ENCODE measurements at places on chromosomes 6 and 20.

DNA sequence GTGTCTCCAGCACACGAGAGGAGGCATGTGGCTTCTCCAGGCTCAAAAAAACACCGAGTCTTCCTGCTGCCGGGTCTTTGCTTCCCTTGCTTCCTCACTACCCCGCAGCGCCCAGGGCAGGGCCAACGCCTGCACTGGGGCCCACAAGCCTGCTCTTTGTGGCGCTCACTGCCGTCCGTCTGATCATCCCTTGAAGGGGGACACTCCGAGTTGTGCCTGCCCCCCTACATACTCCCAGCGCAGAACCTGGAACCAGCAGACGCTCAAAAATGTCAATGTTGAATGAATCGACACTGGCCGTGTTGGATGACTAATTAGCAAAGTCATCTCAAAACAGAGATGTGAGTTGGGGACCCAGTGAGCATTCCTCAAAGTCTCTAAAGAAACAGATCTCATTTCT is 8.1 kb upstream of the ARFGAP1 start:
- DNase-seq: no peak

- no peak for DNase-seq
Observed at GRCh38 chr6:160315310-160315709, 32.9 kb upstream of the SLC22A3 start.

- no peak for DNase-seq
Observed at GRCh38 chr20:61391812-61392520, 139.9 kb downstream of the CDH4 start.

- DNase-seq: no peak
Observed at GRCh38 chr6:44800171-44800783, 412.8 kb downstream of the CDC5L start.

DNA sequence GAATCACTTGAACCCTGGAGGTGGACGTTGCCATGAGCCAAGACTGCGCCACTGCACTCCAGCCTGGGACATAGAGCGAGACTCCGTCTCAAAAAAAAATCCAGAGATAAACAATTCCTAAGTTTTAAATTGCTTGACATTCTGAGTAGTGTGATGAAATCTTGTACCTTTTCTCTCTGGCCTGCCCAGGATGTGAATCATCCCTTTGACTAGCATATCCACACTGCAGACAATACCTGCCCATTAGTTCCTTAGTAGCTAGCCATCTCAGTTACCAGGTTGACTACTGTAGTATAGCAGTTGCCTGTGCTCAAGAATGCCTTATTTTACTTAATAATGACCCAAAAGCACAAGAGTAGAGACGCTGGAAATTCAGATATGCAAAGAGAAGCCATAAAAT is 2.8 kb downstream of the ZFP57 start:
- DNase-seq: no peak

- peak; percentile 63 for DNase-seq
Observed at GRCh38 chr6:147063469-147064031, 140.7 kb upstream of the STXBP5 start.

DNA sequence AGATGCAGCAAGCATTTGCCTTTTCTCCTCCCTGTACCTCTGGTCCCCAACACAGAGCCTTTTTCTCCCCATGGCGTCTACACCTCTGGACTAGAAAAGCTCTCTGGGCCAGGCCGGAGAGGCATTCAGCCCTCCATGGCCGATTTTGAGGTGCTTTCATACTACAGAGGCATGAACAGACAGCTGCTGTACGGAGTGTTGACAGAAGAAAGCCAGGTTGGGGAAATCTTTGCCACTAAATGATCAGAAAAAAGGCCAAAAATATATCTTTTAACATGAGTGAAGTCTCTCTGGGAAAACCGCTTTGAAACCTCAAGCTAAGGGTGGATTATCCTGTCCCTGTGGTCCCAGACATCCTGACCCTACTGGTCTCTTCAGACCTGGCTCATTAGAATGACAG is 94.0 kb downstream of the TMEM170B start:
- DNase-seq: no peak

DNA sequence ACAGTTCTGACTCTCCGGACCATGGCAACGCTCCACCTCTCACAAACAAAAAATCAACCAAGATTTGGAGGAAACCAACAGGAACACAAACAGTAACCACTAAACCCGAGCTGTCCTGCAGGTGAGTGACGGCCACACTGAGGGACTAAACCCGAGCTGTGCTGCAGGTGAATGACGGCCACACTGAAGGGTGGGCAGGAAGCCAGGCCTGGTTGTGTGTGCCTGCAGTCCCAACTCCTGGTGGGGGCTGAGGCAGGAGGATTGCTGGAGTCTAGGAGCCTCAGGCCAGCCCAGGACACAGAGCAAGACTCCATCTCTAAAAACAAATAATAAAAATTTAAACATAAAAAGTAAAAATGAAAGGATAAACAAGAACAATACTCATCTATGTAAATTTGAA is 80.6 kb downstream of the TAF4 start:
- DNase-seq: no peak

DNA sequence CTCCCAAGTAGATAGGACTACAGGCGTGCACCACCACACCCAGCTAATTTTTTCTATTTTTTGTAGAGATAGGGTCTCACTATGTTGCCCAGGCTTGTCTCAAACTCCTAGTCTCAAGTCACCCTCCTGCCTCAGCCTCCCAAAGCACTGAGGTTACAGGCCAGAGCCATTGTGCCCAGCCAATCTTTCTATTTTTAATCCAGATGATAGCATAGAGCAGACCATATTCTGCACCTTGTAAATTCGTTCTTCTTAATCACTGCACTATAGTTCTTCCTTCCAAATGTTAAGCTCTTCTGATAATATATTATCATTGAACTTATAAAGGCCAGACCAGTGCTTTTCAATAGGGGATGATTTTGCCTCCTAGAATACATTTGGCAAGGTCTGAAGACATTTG is 24.0 kb upstream of the CNKSR3 start:
- DNase-seq: no peak

DNA sequence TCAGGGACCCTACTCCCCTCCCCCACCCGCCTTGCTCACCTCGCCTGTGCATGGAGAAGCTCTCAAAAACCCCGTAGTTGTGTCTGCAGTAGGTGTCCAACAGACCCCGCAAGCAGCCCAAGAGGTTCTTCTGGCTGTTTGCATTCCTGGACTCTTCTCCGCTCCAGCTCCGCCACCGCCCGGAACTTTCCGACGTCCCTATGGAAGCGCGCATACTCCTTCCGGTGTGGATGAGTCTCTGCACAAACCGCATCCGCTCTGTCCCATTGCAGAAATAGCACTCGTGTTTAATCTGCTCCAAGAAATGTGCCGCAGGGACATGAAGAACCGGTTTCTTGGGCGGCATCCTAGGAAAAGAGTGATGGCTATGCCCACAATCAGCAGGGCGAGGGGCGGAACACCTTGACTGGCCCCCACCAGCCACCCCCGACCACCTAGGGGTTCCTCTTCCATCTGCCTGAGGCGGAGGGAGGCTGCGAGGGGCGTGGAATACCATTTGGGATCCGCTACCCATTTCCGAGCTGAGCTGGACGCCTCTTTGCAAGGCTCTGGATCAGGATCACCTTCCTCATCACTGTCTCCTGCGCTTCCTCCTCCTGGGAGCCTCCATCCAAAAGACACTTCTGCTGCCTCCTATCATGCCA is 20.2 kb downstream of the HLA-DRA start:
- no peak for DNase-seq

DNA sequence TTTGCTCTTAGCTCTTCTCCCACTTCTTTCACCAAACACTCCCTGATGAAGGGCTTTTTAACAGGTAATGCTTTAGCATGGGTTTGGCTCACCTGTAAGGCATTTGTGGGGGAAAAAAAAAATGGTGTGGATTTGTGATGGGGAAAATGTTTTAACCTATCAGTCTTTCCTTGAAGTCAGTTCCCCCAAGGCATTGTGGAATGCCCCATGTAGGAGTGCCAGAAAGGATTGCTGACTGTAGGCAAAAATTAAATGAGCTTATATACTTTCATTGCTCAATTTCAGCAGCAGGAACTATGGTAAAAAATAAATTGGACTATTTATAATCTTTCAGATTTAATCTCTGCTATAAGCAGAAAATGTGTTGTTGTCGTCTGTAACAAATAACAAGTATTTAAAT is 10.6 kb upstream of the SASH1 start:
- DNase-seq: no peak

GRCh38 chr20:33408716-33409654 is 7.7 kb upstream of the CDK5RAP1 start:
- DNase-seq: no peak

DNA sequence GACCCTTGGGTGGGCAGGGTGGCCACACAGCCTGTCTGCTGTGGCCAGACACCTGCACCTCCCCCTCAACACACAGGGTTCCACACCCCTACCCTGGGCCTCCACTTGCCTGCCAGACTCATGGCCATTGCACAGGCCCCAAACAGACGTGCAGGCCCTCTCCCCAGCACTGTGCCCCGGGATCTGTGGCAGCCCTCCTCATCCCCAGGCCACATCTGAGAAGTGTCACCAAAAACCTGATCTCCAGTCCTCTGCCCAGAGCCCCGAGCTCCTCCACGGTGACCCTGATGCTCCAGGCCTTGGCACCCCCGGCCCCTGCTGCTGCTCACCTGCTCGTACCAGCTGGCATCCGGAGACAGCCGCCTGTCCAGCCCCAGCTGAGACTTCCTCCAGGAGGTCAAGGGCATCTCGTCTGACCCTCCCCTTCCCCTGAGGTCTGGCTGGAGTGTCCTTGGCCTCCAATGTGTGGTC is 160.1 kb downstream of the DLL1 start:
- DNase-seq: no peak

- DNase-seq: peak; percentile 60
Observed at GRCh38 chr20:6533761-6534479, 233.6 kb upstream of the BMP2 start.

DNA sequence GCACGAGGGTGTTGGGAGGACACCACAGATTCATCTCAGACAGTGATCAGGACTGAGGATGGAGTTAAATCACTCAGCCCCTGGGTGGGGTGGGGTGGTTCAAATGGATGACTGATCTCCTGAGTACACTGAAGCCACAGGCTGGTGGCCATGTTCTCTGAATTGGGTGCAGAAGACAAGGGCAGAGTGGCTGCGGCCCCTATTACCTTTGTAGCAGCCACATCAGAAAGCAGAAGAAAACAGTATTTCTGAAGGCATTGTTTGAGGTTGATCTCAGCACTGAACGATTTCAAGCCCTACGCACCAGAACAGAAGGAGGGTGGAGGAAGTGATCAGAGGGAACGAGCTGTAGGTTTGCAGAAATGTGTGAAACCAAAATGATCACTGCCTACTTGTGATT is 71.6 kb downstream of the SH3BGRL2 start:
- DNase-seq: no peak
